ENCODE measurements at places on chromosomes 3 and 15. TPM values are rescaled to one million over a fixed set of nuclear protein-coding genes. Genes with fewer than 3 reads are reported as not detected.
A peak's percentile ranks its signal among the peaks of the same experiment; 100 is the strongest.

- H3K4me3 ChIP-seq = no peak overlapping the region
- H3K27ac ChIP-seq = peak overlapping the region; percentile 36
- DNase-seq = no peak
These were observed 8.8 kb upstream of the SLC15A2 start for GRCh38 chr3:121885386-121885785.

Gene TMEM212
- not detected for total RNA-seq

- H3K4me3 ChIP-seq = no peak overlapping the region
- H3K4me1 ChIP-seq = no peaks in the 10 kb centered on the region
- no peak overlapping the region for H3K27ac ChIP-seq
These were observed 123.3 kb upstream of the GBE1 start for GRCh38 chr3:81884791-81885190.

GRCh38 chr3:60598671-60599070 lies 652.6 kb downstream of the FHIT start:
- H3K4me3 ChIP-seq = no peak overlapping the region
- peaks cover 36% of the 10 kb centered on the region for H3K4me1 ChIP-seq
- no peaks in the 10 kb centered on the region for H3K36me3 ChIP-seq
- no peaks in the 10 kb centered on the region for H3K27me3 ChIP-seq
- no peak overlapping the region for H3K27ac ChIP-seq
- DNase-seq = no peak

Gene SPATA12
- total RNA-seq = 0.39 TPM

DNA sequence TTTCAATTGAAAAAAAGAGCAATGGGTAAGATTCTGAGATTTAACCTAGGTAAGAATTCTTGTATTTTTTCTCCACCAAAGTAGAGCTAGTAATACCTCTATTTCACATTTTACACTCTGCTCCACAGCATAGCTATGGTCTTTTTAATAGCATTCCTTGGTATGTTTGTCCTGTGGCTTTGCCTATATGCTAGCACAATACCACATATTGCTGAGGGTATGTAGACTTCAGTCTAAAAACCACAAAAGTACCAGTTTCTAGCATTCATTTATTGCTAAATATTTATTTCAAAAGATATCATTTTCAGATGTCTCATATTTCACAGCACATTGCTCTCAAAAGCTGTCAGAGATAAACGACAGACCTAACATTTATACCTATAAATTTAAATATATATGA lies 18.2 kb upstream of the EOGT start:
- no peak overlapping the region for H3K27ac ChIP-seq
- H3K4me1 ChIP-seq = no peaks in the 10 kb centered on the region
- DNase-seq = no peak
- H3K27me3 ChIP-seq = no peaks in the 10 kb centered on the region
- H3K4me3 ChIP-seq = no peak overlapping the region

Gene BSN
- total RNA-seq = 2.8 TPM

GRCh38 chr3:38582316-38582715 lies 67.2 kb downstream of the SCN5A start:
- H3K36me3 ChIP-seq = no peaks in the 10 kb centered on the region
- H3K4me1 ChIP-seq = 0 out of 2 replicates have a peak, but pooled peaks cover 5% of the 10 kb centered on the region
- H3K27ac ChIP-seq = no peak overlapping the region
- no peak for DNase-seq

GRCh38 chr3:106850437-106850836 lies 526.8 kb upstream of the CCDC54 start:
- H3K36me3 ChIP-seq = peaks cover 19% of the 10 kb centered on the region
- H3K4me3 ChIP-seq = no peak overlapping the region
- peaks cover 7% of the 10 kb centered on the region for H3K4me1 ChIP-seq
- H3K27me3 ChIP-seq = peaks cover 2% of the 10 kb centered on the region
- DNase-seq = no peak

DNA sequence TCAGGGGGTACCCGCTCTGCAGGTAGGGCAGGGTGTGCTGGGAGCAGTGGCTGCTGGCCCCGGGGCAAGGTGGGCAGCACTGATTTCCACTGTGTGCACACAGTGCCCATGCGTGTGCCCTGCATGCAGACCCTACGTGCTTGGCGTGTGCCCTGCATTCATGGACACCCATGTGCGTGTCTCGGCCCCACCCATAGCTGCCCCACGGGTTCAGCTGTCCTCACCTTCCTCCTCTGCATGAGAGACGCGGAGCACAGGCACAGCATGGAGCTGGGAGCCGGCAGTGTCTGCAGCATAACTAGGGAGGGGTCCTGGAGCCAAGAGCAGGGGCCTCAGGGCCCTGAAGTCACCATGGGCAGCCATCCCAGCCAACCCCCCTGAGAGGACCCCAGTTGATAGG lies 1.6 kb upstream of the UCN2 start:
- H3K27ac ChIP-seq = no peak overlapping the region
- no peaks in the 10 kb centered on the region for H3K27me3 ChIP-seq
- peaks cover 26% of the 10 kb centered on the region for H3K4me1 ChIP-seq
- no peak overlapping the region for H3K4me3 ChIP-seq
- H3K36me3 ChIP-seq = no peaks in the 10 kb centered on the region

Gene ATP13A4
- total RNA-seq = 0.20 TPM

DNA sequence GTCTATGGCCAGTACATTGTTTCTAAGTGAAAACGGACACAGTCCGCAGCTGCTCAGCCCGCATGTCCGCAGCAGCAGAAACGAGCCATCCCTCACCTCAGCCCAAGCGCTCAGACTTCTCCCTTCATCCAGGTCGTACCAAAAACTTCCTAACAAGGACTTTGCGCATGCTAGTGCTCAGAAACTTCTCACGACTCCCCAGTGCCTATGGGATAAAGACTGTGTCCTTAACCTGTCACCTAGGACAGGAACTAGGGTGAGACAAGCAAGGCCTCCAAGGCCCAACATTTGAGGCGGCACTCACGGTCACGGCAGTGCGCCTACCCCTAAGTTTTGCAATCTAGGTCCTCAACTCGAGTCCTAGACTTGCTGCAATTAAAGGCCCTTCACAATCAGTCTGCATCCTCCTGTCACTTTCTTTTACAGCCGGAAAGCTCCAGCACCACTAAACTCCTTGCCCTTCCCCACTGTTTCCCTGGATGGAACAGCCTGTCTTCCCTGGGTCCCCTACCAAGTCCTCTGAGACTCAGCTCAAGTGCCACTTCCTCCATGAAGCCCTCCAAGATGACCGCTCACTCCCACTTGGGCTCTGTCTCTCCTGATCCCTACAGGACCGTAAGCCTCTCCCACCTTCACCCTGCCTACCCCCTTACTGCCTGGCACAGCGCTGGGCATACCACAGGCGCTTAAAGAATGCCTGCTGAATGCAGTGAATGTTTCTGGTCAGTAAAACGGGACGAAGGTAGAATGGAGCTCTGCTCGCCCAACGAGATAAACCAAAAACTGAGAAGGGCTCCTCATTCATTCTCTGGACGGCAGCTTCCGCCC lies 1.2 kb downstream of the CLN6 start:
- peaks cover 12% of the 10 kb centered on the region for H3K36me3 ChIP-seq
- H3K27ac ChIP-seq = peak overlapping the region; percentile 75
- DNase-seq = no peak
- peak overlapping the region; percentile 93 for H3K4me3 ChIP-seq
- H3K27me3 ChIP-seq = peaks cover 14% of the 10 kb centered on the region
- peaks cover 28% of the 10 kb centered on the region for H3K4me1 ChIP-seq

Gene ZNF502
- total RNA-seq = 3.6 TPM

Gene CYP8B1
- 0.16 TPM for total RNA-seq

DNA sequence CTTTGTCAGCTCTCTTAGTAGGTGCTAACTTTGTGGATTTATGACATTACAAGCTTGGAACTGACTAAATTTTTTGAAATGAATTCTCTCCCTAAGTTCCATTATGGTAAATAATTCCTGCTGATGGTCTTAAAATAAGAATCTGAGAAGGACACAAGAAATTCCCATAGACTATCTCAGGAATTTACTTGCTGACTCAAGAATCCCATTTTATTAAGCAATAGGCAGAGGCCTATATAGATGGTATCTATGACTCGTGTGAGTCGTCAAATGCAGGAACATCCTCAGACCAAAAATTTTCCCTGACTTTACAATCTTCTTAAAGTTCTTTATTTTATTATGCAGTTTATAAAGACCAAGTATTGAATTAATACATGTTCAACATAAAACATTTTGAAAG lies 30.7 kb upstream of the CBLB start:
- H3K27me3 ChIP-seq = no peaks in the 10 kb centered on the region
- no peak overlapping the region for H3K27ac ChIP-seq
- H3K4me3 ChIP-seq = no peak overlapping the region
- DNase-seq = no peak
- peaks cover 4% of the 10 kb centered on the region for H3K4me1 ChIP-seq

Measured in WTC11 (cell line).